ENCODE measurements at places on chromosomes 3 and 15.

- no peak for DNase-seq
These were observed 678.8 kb downstream of the DIPK2A start for GRCh38 chr3:144650380-144650779.

DNA sequence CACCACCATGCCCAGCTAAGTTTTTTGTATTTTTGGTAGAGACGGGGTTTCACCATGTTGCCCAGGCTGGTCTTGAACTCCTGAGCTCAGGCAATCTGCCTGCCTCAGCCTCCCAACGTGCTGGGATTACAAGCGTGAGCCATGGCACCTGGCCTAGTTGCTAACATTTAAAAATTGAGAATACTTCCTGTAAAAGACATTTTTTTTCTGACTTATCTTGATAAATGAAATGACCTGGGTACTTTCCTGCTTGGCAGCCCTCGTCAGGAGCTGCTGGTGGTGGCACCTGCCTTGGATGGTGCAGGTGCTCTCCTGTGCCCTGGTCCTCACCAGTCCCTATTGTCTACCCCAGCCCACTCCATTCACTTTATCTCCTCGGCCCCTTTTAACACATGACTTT is 66.8 kb upstream of the FOXP1 start:
- no peak for DNase-seq

DNA sequence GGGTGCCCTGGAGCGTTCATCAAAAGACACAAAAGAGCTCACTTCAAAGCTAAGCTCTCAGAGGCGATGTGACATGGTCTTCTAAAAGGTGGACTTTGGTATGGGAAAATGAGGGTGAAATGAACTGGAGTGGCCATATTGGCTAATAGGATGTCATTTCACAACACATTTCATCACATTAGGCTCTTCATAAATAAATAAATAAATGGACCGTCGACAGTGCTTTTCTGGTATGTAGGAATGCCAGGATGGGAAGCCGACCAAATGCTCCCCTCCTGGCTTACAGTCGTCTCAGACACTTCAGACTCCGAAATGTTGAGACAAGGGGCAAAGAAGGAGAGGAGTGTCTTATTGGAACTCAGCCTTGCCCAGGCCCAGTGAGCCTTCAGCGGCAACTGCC is 383.0 kb downstream of the NTRK3 start:
- no peak for DNase-seq

DNA sequence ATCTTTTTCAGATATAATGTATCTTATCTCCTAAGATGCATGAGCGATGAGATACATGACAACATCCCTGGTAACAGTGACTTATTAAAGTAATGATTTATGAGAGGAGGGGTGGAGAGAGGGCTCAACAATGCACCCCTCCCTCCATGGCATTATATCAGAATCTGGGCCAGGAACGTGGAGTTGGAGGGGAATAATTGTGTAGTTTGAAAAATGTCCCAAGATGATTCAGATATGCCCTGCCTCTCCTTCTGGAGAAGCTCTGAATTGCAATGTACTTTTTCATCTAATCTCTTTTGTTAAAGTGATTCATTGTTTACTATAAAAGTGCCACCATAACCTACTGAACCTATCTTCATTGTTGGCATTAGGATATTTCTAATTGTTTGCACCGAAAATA is 86.5 kb downstream of the FRMD4B start:
- no peak for DNase-seq

- DNase-seq, result no peak
These were observed 70.0 kb upstream of the ABHD2 start for GRCh38 chr15:89018207-89018606.

- DNase-seq, result no peak
These were observed 17.3 kb downstream of the C3orf18 start for GRCh38 chr3:50550079-50550736.

DNA sequence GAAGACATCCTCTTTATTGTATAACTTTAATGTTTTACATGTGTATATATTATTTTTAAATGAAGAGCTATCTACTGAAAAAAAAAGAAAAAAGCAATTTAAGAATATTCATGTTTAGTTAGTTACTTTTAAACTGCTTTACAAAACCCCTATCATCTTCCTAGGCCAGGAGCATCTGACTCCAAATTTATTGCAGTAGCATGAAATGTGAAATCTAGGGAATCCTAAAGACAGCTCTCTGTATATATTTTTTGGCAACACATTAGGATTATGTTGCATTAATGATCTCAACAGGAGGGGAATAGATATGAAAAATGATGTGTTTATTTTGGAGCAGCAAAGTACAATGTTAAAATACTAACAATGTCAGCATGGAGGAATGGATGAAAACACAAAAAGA is 158.3 kb downstream of the CNTN3 start:
- DNase-seq, result no peak

GRCh38 chr15:61890106-61890505 is 170.1 kb downstream of the VPS13C start:
- no peak for DNase-seq

DNA sequence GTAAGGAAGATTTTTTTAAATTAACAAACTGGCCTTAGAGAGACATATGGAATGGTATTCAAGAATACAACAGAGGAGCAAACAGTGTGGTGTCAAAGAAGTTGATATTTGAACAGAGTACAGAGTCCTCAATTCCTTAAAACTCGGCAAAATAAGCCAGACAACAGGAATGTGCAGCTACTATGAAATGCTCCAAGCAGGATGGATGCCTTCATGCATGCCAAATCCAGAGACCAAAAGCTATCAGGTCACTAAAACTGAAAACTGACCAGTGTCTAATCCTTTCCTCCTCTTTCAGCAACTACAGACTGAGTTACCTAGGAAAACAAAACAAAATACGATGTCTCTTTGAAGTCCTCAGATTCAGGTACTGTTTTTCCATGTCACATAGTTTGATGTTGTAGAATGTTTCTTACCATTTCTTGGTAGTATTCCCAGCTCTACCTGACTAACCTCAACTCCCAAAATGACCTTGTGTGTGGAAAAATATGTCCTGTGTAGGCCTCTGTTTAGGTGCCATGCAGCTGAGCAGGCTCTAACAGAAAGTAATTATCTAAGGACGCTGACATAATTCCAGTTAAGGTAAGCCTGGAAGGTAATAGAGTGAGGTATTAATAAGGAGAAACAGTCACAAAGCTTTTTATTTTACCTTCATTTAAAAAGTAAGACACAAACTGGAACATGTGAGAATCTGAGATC is 46.9 kb downstream of the TBL1XR1 start:
- DNase-seq, result no peak

DNA sequence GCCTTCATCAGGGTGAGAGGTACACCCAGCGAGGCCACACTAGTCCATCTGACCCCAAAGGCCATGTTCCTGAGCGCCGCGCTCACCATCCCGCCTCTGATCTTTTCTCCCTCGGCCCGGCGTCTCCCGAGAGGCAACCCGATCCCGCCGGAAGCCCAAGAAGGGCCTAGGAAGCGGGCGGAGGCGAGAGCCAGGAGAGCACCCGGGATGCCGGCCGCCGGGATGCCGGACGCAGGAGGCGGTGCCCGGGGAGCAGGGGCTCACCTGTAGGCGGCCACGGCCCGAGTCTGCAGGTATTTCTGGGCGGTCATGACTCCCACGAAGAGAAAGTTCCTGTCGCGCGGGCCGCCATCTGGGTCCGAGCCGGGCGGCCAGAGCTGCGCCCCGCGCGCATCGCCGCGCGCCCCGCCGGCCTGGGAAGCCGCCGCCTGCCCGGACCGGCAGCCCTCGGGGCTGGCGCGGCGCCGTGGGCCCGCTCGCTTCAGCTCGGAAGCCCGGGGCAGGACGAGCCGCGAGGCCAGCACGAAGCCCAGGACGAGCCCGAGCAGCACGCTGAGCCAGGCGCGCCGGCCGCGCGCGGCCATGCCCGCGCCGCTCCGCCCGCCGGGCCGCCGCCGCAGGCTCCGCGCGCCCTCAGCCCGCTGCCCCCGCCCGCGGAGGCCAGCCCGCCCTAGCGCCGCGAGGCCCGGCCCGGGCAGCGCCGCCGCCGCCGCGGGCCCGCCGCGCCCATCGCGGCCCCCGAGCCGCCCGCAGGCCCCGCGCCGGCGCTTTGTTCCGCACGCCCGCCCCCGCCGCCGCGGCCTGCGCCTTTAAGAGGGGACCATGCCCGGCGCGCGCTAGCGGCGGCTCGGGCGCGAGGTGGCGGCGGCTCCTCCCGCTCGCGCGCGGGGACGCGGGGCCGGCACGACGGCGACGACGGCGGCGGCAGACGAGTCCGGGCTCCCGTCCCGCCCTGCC is 697 bp downstream of the CHSY1 start:
- DNase-seq, result peak; percentile 6

DNA sequence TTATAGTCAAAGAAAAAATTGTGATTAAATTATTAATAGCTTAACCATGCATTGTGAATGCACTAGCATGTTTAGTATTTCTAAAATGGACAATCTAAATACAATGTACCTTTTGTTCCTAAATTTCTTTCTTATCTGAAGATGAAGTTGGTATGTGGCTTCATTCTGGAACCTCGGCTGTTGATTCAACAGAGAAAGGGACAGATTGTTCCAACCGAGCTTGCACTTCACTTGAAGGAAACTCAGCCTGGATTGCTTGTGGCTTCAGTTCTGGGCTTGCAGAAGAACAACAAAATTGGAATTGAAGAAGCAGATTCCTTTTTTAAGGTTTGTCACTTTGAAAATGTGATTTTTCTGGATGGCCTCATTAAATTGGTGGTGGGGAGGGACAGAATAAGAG is 32.6 kb downstream of the HPS3 start:
- DNase-seq, result no peak

DNA sequence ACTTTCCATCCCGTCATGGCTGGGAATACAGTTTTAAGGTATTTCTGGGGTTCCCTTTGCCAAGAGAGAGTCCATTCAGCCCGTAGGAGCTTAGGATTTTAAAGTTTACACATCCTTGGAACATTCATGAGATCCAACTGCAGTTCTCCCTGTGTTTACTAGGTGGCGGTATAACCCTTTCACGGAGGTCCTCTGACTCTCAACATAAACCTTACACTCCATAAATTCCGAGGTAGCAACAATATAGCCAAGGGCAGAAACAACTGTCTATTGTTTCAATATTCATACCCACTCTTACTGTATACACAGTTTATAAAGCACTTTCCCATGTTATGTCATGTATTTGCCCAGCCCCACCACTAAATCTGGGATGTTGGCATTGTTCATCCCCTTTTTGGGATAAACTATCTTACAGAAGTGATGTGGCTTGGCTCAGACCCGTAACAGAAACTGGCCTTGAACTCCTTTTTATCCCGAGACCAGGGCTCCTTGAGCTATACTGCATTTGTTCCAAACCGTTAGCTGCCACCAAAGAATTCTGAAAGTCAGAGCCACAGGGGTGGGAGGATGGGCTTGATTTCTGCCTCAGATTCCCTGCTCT is 69.2 kb upstream of the COL6A5 start:
- DNase-seq, result no peak

DNA sequence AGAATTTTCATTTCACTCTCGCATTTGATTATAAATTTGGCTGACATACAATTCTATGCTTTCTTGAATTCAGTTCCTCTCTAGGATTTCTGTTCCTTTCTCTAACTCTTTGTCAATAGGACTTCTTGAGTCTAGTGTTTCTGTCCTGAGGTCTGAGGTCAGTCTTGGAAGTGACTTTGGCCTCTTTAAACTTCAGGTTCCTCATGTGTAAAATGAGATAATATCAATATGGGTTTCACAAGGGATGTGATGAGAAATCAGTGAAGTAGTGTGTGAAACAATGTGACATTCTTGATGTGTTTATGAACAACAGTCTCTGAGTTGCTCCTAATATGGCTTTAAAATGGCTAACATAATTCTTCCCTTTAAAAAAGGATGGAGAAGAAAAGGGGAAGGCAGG is 92.2 kb downstream of the SV2B start:
- no peak for DNase-seq

DNA sequence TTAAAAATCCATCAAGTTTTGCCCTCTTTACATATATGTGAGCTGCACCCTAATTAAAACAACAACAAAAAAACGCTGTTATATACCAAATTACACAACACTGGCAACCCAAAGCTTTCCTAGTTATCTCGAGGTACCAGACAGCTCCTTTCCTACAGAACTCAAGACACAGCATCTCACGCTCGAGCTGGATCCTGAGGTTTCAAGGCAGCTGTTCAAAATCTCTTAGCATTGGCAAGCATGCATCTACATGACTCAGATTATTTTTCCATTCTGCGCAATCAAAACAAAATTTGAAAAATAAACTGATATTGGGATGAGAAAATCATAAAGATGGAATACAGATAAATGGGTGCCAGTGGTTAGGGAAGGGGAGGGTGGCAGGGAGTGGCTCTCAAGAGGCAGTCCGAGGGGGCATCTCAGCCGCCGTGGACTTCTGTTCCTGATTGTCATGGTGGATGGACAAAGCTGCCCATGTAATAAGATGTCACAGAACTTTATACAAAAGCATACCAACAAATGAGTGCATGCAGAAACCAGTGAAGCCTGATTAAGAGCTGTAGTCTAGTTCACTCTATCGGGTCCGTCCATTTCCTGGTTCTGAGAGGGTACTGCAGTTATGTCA is 91.5 kb downstream of the ADAMTS17 start:
- no peak for DNase-seq
